ENCODE measurements at places on chromosomes 12 and 14. TPM values are rescaled to one million over a fixed set of nuclear protein-coding genes. Genes with fewer than 3 reads are reported as not detected.

GRCh38 chr12:52300796-52301691 lies 9.7 kb upstream of the KRT81 start:
- no peak for DNase-seq

DNA sequence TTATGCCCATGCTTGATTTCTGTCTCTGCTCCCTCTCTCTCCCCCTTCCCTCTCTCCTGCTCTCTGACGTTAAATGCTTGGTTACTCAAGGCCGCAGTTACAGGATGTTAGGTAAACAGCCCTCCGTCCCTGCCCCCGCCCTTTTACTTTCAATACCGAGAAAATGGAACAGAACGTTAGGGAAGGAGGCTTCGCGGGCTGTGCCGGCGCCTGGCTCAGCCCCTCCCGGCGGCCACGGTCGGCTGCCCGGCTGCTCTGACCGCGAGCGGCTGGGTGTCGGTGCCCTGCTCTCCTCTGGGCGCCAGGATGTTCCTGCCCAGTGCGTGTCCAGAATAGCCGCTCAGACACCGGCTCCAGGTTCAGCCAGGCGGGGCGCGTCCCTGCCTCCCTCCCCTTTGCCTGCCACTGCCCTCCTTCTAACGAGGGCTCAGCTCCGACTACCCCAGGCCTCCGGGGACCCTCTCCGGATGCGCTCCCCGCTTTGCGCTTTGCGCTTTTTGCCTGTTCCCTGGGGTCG lies 166.1 kb downstream of the ADCK1 start:
- no peak for DNase-seq

- DNase-seq: no peak
These were observed 69.0 kb upstream of the CAPRIN2 start for GRCh38 chr12:30823764-30824163.

DNA sequence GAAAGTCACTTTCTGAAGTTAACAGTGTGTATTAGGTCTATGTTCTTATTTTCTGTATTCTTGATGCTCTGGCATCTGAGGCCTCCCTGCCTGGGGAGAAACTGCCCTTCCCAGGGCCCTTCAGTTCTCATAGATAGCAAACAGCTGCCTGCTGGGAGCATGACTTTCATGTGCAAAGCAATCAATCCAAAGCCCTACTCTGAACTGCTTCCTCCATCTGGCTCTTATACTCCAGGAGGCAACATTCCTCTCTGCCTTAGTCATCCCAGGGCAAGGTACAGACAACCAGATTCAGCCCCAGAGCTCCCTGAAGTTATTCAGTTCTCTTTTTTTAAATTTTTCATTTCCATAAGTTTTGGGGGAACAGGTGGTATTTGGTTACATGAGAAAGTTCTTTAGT lies 41.7 kb upstream of the RIN3 start:
- DNase-seq: peak; percentile 61

GRCh38 chr14:103882503-103883262 lies 35.3 kb upstream of the PPP1R13B start:
- no peak for DNase-seq

GRCh38 chr12:80170915-80171314 lies 71.6 kb downstream of the OTOGL start:
- no peak for DNase-seq

- no peak for DNase-seq
These were observed 2.5 kb upstream of the LRRK2 start for GRCh38 chr12:40222247-40222646.

GRCh38 chr12:50637870-50638481 lies 125.9 kb upstream of the ATF1 start:
- DNase-seq: no peak

- DNase-seq: no peak
These were observed 335.6 kb downstream of the TMEM121 start for GRCh38 chr14:105861985-105862465.

DNA sequence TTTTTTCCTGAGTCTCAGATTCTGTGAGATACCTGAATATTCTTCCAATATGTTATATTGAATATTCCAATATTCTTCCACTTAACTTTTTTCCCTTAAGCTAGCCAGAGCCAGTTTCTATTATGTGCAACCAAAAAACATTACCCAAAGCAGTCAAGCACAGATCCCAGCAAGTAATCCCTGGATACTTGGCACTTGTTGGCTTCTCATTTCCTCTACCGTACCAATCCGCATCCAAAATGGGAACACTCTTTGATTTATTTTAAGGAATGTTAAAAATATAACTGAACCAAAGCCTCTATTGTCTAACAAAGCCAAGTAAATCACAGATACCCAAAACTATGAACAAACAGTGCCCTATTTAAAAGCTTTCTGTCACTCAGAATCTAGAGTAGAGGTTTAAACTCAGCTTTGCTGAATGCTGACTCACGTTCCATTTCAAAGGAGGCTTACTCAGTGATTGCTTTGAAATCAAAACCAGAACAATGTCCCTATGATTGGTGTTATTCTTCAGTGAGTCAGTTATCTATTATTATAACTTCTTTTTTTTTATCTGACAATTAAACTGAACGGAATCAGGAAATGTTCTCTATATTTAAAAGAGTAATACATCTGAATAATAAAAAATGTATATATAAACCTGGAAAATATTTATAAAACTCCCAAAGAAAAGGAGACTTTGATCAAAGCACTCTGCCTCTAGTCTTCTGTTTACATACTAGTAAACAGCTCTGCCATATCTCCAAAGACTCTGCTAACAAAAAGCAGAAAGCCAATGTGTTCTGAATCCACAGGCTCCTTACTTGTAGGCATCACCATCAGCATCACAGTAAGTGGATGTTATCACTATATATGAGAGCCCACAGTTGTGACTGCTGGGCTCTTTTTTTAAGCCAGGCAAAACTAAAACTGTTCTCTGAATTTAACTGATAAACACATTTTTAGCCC lies 360.8 kb downstream of the CCDC91 start:
- no peak for DNase-seq

- no peak for DNase-seq
These were observed 86.1 kb downstream of the SYNE2 start for GRCh38 chr14:63939006-63939270.

- no peak for DNase-seq
These were observed 1.7 kb upstream of the DCD start for GRCh38 chr12:54649825-54650224.

DNA sequence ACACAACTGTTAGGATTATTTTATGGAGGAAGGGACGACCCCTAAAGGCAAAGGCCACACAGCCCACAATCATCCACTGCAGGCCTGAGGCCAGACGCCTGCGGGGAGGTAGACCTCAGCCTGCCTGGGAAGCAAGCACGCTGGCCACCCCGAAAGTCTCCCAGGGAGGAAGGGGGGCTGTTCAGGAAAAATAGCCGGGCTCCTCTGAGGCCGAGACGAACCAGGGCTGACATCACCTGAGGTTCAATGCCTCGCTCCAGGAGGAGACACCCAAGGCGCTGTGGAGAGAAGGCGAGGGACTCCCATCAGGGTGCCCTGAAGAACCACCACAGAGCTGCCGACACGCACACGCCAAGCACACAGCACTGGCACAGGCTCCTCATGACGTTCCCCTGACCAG lies 127.4 kb downstream of the PIWIL1 start:
- no peak for DNase-seq

Gene CFAP251
- polyA plus RNA-seq: 2.2 TPM

Gene TMEM120B
- 21.3 TPM for polyA plus RNA-seq

Gene EML5
- polyA plus RNA-seq: 0.71 TPM

Gene VASH1
- polyA plus RNA-seq: 52.9 TPM

Gene TSPAN19
- not detected for polyA plus RNA-seq

Data from muscle of back (tissue), 13 donors.